Thymus (tissue), 14 donors: ENCODE measurements at places on chromosomes 1 and 21. TPM values are rescaled to one million over a fixed set of nuclear protein-coding genes. Genes with fewer than 3 reads are reported as not detected.

The CHIT1 gene
- 36.0 TPM for polyA plus RNA-seq

The RIIAD1 gene
- 0.21 TPM for polyA plus RNA-seq

The MRPL20 gene
- 140 TPM for polyA plus RNA-seq

The ZSCAN20 gene
- polyA plus RNA-seq: 0.68 TPM

The PARS2 gene
- 2.3 TPM for polyA plus RNA-seq

The GJA9 gene
- 0.11 TPM for polyA plus RNA-seq

The OR2T29 gene
- polyA plus RNA-seq: not detected

The SLC5A9 gene
- 0.78 TPM for polyA plus RNA-seq

The IL22RA1 gene
- 0.09 TPM for polyA plus RNA-seq

The OR6F1 gene
- not detected for polyA plus RNA-seq

The RAB29 gene
- polyA plus RNA-seq: 18.8 TPM
